H54 (cell line): ENCODE measurements at places on chromosomes 1 and 21.
A peak's percentile ranks its signal among the peaks of the same experiment; 100 is the strongest.

DNA sequence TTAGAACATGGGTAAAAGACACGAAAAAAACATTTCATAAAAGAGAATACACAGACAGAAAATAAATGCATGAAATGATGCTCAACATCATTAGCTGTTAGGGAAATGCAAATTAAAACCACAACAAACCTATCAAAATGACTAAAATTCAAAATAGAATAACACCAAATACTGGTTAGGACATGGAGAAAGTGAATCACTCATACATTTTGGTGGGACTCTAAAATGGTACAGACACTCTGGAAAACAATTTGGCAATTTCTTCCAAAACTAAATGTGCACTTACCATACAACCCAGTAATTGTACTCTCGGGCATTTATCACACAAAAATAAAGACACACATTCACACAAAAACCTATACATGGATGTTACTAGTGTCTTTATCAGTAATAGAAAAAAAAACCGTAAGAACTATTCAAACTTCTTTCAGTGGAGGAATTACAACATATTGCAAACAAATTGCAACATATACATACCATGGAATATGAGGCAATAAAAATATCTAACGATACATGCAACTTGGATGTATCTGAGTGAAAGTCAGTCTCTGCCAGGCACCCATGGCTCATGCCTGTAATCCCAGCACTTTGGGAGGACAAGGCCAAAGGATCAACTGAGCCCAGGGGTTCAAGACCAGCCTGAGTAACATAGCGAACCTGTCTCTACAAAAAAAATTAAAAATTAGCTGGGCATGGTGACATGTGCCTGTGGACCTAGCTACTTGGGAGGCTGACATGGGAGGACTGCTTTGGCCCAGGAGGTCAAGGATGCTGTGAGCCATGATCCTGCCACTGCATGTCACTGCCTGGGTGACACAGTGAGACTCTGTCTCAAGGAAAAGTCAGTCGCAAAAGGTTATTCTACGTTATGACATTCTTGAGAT is 19.6 kb downstream of the HSF2BP start:
- no peak for DNase-seq

DNA sequence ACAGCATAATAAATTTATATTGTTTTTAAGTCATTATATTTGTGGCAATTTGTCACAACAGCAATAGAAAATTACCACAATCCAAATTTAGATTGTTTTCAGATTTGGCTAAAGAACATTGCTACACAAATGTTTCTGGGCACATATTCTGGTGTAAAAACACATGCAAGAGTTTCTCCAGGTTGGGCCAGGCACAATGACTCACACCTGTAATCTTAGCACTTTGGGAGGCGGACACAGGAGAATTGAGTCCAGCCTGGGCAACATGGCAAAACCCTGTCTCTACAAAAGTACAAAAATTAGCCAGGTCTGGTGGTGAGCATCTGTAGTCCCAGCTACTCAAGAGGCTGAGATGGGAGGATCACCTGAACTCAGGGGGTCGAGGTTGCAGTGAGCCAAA is 8.4 kb downstream of the ERO1B start:
- no peak for DNase-seq

DNA sequence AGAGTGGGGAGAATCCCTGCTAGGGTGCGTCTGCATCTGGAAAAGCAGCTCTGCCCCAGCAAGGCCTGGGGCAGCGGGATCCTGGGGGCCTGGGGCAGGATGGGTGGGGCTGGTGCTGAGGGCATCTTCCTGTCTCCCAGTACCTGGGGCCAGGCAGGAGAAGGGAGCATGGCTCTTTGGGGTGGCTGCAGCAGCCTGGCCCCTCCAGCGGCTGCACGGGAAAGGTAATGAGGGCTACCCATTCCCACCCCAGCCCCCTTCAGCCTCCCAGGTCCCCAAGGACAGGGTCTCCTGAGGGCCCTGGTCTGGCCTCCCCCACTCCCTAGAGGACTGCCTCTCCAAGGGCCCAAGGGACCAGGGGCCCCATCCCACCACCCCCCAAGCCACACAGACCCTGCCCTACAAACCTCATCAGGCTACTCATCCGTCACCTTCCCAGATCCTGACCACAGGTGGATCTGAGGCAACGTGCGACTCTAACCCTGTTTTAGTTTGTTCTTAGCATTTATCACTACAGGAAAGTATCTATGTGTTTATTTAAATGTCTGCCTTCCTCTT is 910 bp upstream of the ANKRD65 start:
- DNase-seq = no peak

GRCh38 chr1:169680377-169681019 is 30.9 kb downstream of the SELL start:
- no peak for DNase-seq

DNA sequence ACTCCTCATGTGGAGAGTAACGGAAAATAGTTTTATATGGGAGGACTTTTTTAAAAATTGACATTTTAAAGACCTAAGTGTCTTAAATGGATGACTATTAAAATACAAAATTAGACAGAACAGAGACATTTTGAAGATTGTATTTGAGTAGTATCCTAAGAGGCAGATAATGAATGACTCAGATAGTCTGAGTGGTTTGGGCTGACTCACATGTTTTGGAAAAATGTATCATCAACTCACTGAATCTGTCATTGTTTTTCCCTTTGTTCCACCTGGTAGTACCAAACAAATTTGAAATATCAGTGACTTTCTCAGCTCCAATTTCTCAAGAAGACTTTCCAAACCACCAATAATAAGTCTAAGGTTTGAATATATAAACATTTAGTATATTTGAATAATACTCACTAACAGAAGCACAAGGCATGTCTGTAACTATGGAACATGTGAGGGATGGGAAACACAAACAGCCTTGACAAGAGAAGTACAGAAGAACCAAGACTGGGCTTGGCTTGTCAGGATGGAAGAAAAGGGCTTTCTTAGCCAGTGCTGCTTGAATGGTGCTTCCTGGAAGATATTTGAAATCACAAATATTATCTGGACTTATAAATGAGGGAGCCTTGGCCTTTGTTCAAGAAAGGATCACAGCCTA is 90.6 kb downstream of the SGIP1 start:
- no peak for DNase-seq

DNA sequence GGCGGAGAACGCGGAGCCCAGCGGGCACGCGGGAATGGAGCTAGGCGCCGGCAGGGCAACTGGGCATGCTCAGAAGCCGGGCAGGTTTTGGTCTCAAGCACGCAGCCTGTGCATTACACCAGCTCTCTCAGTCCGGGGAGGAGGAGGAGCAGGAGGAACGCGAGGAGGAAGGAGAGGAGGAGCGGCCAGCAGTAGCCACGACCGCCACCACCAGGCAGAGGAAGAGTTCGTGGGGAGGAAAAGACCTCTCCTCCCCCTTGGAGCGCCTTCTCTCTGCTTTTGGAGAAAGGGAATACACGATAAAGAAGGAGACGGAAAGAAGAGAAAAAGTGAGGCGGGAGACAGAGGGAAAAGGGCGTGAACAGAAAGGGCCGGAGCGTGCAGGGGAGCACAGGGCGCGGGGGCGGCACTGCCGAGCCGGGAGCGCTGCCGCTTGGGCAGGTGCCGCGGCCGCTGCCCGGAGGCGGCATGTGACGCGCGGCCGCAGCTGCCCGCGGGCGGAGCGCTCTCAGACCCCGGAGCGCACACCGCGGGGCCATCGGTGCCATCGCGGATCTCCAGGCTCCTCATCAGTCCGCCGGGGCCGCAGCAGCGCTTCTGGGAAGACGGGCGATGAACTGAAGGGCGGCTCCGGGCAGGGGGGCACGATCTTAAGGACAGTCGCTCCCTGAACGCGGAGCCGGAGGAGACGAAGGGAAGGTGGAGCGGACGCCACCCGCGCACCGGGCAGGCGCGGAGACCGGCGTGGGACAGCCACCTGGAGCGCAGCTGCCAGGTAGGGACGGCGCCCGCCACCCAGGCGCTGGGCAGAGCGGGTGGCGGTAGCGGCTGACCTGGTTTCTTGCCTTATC is at the start of gene CHRM3:
Gene CHRM3 (plus strand): TSS at position 116 of the 851 bp plus-strand sequence. CDS start 520,884 bp downstream, outside the sequence.
- peak; percentile 58 for DNase-seq

DNA sequence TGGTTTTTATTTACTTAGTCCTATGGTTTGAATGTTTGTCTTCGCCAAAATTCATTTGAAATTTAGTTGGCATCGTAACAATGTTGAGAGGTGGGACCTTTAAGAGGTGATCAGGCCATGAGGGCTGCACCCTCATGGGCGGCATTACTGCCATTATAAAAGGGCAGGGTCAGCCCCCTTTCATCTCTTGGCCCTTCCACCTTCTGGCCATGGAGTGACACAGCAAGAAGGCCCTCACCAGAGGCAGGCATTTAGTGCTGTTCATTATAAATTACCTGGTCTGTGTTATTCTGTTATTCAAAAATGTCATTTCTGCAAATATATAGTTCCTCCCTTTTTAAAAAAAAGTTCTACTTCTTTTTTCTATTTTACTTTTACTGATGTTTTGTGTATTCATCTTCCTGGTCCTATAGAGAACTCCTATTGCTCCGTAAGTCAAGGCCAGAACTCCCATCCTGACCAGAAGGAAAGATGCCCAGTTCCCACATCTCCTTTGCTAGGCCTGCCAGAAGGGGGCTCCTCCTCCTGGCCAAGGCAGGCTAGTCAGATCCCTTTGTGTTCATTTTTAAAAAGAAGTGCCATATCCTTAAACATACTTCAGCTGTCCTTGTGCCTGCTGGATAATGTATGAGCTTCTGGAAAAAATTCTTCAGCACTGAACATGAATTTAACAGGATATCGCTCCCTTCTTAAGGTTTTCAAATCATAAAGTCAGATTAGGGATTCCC is 10.0 kb upstream of the LBR start:
- no peak for DNase-seq

DNA sequence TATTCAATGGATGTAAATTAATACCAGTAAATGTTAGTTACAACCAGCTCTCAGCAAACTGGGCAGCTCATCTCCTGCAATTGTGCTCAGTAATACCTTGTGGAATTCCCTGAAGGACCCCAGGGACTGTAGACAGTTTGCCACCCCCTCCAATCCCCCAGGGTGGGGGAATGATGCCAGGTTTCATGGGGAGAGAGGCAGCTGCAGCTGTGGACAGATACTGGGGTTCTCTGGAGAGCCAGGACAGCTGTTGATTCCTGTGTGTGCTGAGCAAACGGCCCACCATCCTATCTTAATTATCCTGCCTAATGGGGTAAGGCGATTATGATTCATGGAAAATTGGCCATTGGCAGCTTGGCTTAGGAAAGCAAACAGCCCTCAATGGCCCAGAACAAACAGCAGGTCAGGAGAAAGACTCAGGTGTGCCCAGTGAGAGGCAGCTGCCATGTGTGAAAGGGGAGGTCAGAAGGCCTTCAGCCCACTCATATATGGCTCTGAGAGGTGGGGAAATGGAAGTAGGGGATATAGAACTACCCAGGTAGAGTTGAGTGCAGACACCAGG is 148.9 kb upstream of the CTTNBP2NL start:
- no peak for DNase-seq

DNA sequence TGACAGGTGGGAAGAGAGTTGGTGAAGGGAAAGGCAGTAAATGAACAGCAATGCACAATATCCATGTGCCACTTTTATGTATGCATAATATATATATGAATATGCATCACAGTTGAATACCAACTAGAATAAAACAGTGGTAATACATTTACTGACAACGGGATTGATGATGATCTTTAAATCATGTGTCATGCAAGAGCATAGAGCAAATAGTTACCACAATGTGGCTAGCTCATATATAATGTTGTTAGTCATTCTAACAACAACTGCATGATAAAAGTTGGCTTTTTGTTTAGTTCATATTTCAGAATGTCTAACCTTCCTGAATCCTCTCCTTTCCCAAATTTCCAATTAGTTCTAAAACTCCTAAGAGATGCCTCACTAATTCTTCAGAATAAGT is 46.4 kb downstream of the GORAB start:
- DNase-seq = no peak

- no peak for DNase-seq
These were observed 208.4 kb upstream of the C1orf105 start for GRCh38 chr1:172212124-172212523.

- no peak for DNase-seq
These were observed 237.5 kb downstream of the HMCN1 start for GRCh38 chr1:185971688-185972087.

DNA sequence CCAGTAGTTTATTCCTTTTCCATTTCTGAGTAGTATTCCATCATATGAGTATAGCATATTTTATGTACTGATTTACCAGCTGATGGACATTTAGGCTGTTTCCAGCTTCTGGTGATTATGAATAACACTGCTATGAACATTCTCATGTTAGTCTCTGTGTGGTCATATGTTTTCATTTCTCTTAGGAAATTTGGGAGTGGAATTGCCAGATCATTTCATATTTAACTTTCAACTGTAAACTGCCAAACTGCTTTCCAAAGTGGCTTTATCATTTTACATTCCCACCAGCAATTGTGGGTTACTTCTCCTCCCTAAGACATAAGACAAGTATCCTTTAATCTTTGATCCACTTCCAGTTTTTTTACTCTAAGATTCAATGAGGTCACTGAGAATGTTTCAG is 85.7 kb upstream of the RALGPS2 start:
- DNase-seq = no peak

DNA sequence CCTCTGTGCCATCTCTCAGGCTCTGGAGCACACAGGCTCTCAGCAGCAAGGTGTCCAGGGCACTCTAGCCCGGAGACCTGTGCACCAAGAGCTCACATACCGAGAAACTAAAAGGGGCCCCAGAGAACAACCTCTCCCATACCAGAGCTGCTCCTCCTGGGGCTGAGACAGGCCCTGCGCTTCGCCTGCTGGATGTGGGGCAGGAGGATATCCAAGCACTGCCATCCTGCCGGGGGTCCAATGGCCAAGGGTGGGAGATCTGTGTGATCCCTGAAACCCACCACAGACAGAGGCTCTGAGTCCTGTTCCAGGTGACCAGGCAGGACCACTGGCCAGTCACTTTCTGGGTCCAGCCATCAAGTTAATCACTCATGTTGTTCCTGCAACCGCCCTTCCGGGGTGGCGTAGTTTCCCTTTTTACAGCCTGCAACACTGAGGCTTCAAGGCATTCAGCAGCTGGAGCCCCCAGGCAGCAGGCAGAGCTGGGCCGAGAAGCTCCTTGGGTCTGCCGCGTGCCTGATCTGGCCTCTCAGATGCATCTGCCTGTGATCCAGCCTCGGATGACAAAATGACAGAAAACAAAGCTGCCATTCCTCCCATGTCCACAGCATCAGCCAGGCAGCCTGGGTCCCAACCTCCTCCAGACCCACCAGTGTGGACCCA is 36.7 kb upstream of the ACTRT2 start:
- DNase-seq = no peak

GRCh38 chr1:156667968-156668709 is 9.1 kb downstream of the NES start:
- DNase-seq = no peak

DNA sequence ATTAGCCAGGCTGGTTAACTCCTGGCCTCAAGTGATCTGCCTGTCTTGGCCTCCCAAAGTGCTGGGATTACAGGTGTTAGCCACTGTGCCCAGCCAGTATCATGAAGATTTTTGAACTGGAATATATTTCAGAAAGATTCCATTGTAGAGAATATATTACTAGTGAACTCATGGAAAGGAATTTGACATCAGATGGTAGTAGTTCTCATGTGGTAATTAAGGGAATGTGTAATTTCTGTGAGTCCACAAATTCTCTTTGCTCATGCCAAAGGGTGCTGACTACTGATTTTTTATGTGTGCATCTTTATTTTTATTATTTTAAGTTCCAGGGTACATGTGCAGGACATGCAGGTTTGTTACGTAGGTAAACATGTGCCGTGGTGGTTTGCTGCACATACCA is 10.4 kb downstream of the DTL start:
- no peak for DNase-seq

GRCh38 chr1:246728311-246728710 is 4.1 kb downstream of the SCCPDH start:
- DNase-seq = no peak

- DNase-seq = no peak
These were observed 43.3 kb upstream of the H6PD start for GRCh38 chr1:9191231-9191630.
